ENCODE measurements at places on chromosomes 3 and 15.
A peak's percentile ranks its signal among the peaks of the same experiment; 100 is the strongest.

GRCh38 chr3:25471081-25471768 lies 43.2 kb downstream of the RARB start:
- peaks cover 4% of the 10 kb centered on the region for H3K4me1 ChIP-seq
- H3K4me3 ChIP-seq: no peak overlapping the region
- no peak overlapping the region for H3K27ac ChIP-seq
- DNase-seq: no peak

GRCh38 chr3:126155280-126155640 lies 25.1 kb downstream of the ALDH1L1 start:
- H3K4me1 ChIP-seq: no peaks in the 10 kb centered on the region
- DNase-seq: no peak
- no peak overlapping the region for H3K4me3 ChIP-seq
- H3K27ac ChIP-seq: no peak overlapping the region

DNA sequence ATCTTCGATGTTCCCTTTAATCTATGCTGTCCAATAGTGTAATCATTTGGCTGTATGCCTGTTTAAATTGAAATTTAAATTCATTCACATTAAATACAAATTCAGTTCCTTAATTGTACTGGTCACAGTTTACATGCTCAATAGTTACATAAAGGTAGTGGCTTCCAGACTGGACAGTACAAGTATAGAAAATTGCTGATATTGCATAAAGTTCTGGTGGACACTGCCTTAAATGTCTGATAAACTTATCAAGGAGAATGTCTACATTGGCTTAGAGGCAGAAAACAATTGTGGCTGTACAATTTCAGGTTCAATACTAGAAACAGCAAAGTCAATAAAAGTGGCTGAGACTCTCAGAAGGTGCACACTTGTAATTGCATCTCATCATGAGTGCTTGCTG lies 365.2 kb downstream of the RBMS3 start:
- no peaks in the 10 kb centered on the region for H3K27me3 ChIP-seq
- no peak for DNase-seq
- no peaks in the 10 kb centered on the region for H3K36me3 ChIP-seq
- H3K27ac ChIP-seq: no peak overlapping the region
- no peaks in the 10 kb centered on the region for H3K4me1 ChIP-seq

GRCh38 chr3:194955979-194956696 lies 270.5 kb downstream of the FAM43A start:
- no peak for DNase-seq
- no peak overlapping the region for H3K27ac ChIP-seq
- H3K4me1 ChIP-seq: no peaks in the 10 kb centered on the region
- no peaks in the 10 kb centered on the region for H3K27me3 ChIP-seq
- no peak overlapping the region for H3K4me3 ChIP-seq
- no peaks in the 10 kb centered on the region for H3K36me3 ChIP-seq

DNA sequence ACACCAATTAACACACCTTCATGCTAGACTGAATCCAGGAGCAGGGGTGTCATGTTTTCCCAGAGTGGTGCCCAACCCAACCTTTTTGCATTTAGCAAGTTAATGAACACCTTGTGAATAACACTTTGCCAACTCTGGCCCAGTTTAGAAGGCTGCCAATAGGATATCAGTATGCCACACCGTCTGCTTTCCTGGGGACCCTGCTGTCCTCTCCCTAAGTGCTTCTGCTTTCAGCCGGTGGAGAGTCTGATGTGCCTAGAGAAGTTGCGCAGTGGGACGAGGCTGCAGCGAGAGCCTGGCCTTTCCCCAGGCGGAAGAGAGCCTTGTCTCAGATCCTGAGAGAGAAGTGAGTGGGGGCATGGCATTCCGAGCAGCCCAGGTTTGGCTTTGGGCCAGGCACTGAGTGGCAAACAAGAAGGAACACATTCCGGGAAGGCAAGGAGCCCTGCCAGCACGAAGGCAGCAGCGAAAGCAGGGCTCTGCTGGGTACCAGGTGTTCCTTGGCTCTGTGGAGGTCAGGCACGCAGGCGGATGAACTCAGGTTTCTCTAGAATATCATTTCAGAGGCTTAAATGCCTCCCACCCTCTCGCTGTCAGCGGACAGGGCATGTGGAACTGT lies 36.9 kb downstream of the SENP8 start:
- no peaks in the 10 kb centered on the region for H3K27me3 ChIP-seq
- peak overlapping the region; percentile 84 for H3K27ac ChIP-seq
- no peaks in the 10 kb centered on the region for H3K36me3 ChIP-seq
- peak overlapping the region; percentile 10 for H3K4me3 ChIP-seq

DNA sequence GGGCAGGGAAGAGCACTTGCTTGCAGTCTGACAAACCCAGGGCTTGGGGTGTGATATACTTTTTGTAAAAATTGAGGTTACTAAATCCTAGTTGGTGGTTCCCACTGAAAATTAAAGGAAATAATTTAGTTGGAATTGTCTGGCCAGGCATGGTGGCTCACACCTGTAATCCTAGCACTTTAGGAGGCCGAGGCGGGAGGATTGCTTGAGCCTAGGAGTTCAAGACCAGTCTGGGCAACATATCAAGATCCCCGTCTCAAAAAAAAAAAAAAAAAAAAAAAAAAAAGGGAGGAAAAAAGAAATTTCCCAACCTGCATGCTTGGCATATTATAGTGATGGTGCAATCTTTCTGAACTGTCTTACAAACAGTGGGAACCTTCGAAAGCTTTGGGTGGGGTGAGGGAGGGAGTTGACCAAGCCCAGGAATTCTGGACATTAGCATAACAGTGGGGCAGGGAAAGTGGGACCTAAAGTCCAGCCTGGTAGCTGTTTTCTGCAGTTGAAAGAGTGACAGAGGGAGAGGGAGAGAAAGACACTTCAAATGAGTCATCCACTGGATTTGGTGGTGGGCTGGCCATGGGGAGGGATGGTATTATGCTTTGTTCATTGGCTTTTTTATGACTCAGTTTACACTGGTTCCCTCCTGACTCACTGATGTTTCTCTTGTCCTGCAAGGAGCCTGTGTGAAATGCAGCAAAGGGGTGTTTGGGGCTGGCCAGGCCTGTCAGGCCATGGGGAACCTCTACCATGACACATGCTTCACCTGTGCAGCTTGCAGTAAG lies 41.1 kb downstream of the LIMD1 start:
- H3K27me3 ChIP-seq: no peaks in the 10 kb centered on the region
- peaks cover 26% of the 10 kb centered on the region for H3K36me3 ChIP-seq
- H3K4me1 ChIP-seq: peaks cover 19% of the 10 kb centered on the region
- H3K4me3 ChIP-seq: no peak overlapping the region
- no peak for DNase-seq

DNA sequence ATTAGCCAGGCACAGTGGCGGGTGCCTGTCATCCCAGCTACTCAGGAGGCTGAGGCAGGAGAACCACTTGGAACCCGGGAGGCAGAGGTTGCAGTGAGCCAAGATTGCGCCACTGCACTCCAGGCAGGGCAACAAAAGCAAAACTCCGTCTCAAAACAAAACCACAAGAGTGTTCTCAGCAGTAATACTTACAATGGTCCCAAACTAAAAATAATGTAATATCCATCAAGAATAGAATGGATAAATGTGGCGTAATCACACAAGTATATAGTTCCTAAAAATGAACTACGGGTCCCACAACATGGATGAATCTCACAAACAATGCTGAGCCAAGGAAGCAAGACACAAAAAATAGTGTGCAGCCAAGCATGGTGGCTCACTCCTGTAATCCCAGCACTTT lies 39.2 kb downstream of the STAG1 start:
- H3K4me3 ChIP-seq: no peak overlapping the region
- H3K36me3 ChIP-seq: peaks cover 5% of the 10 kb centered on the region
- peaks cover 3% of the 10 kb centered on the region for H3K4me1 ChIP-seq

DNA sequence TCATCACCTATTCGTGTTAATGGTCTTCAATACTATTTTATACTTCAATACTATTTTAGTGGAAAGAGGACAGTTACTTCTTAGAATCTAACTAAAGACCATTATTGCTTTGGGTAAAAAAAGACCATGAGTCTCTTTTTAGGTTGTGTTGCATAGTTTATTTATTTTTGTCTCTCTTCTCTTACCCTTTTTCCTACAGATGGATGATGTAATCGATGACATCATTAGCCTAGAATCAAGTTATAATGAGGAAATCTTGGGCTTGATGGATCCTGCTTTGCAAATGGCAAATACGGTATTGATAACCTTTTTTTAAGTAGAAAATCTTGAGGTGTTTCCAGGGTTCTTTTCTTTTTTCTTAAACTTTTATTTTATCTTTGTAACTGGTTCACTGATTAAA lies 58.5 kb upstream of the SAMMSON start:
- no peak for DNase-seq
- no peak overlapping the region for H3K27ac ChIP-seq
- H3K36me3 ChIP-seq: no peaks in the 10 kb centered on the region
- H3K4me3 ChIP-seq: no peak overlapping the region
- no peaks in the 10 kb centered on the region for H3K4me1 ChIP-seq
- no peaks in the 10 kb centered on the region for H3K27me3 ChIP-seq

DNA sequence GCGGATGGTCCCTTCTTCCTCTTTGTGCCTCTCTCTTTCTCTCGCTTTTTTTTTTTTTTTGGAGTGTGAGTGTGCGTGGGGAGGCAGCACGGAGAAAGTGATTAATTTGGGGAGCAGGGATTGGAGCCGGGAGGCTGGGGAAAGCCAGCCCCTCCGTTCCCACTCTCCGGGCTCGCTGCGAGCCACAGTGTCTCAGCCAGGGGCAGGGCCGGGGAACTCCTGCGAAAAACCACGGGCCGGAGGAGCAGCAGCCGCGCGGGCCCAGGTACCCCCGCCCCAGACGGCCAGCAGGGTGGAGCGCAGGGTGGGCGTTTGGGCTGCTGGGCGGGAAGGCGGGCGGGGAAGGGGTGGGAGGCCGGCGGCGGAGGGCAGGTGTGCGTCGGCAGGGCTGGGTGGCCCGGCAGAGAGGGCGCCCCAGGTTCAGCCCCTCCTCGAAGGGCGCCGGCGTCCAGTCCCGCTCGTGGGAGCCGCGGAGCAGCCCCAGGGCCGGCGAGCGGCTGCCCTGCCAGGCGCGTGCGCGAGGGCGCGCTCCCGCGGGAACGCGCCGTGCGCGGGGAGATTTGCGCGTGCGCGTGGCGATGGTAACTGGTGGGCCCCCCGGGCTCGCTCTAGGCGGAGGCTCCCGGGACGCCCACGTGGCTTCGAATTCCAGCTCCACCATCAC lies 1.4 kb downstream of the CHL1 start:
- H3K4me1 ChIP-seq: no peaks in the 10 kb centered on the region
- H3K27me3 ChIP-seq: peaks cover 44% of the 10 kb centered on the region
- peak overlapping the region; percentile 14 for H3K4me3 ChIP-seq
- no peak for DNase-seq
- no peak overlapping the region for H3K27ac ChIP-seq
- H3K36me3 ChIP-seq: no peaks in the 10 kb centered on the region

- no peak overlapping the region for H3K27ac ChIP-seq
- DNase-seq: no peak
- H3K4me3 ChIP-seq: no peak overlapping the region
- no peaks in the 10 kb centered on the region for H3K4me1 ChIP-seq
Measured at GRCh38 chr3:44277925-44278324, 36.2 kb downstream of the TOPAZ1 start.

DNA sequence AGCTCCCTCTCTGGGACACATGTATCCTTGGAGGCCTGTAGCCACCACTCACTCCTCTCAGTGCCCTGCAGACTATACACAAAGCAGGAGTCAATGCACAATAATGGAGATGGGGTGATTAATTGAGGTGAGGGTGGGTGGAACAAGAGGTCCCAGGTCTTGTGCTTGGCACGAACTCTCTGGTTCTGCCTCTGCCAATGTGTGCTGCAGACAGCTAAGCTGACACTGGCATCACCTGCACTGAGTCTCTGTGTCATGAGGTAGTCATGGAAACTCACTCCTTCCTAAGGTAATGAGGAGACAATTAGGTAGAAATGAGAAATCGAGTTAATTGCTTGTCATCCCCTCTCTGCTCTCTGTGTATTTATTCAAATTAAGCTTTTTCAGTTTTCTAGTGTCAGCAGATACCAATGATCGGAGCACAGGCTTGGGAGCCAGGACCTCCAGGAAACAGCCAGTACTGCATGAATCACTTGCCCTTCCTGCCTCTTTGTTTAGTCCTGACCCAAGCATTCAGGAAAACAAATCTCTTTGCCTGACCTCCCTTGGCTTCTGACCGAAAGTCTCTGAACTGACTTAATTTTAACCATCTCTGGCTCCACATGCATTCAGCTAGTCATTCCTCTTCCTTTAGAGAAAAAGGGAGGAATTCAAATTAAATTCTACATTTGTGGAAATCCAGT lies 56.7 kb downstream of the DRD3 start:
- H3K36me3 ChIP-seq: no peaks in the 10 kb centered on the region
- no peak overlapping the region for H3K4me3 ChIP-seq
- no peaks in the 10 kb centered on the region for H3K27me3 ChIP-seq
- H3K4me1 ChIP-seq: peaks cover 4% of the 10 kb centered on the region
- no peak for DNase-seq

GRCh38 chr3:49352281-49352680 lies 5.9 kb downstream of the GPX1 start:
- no peak overlapping the region for H3K4me3 ChIP-seq
- H3K4me1 ChIP-seq: peaks cover 28% of the 10 kb centered on the region
- H3K27ac ChIP-seq: peak overlapping the region; percentile 87

- H3K4me1 ChIP-seq: no peaks in the 10 kb centered on the region
- no peak overlapping the region for H3K27ac ChIP-seq
- no peaks in the 10 kb centered on the region for H3K27me3 ChIP-seq
- no peak overlapping the region for H3K4me3 ChIP-seq
Measured at GRCh38 chr3:42635111-42635510, 18.4 kb upstream of the ZBTB47 start.

DNA sequence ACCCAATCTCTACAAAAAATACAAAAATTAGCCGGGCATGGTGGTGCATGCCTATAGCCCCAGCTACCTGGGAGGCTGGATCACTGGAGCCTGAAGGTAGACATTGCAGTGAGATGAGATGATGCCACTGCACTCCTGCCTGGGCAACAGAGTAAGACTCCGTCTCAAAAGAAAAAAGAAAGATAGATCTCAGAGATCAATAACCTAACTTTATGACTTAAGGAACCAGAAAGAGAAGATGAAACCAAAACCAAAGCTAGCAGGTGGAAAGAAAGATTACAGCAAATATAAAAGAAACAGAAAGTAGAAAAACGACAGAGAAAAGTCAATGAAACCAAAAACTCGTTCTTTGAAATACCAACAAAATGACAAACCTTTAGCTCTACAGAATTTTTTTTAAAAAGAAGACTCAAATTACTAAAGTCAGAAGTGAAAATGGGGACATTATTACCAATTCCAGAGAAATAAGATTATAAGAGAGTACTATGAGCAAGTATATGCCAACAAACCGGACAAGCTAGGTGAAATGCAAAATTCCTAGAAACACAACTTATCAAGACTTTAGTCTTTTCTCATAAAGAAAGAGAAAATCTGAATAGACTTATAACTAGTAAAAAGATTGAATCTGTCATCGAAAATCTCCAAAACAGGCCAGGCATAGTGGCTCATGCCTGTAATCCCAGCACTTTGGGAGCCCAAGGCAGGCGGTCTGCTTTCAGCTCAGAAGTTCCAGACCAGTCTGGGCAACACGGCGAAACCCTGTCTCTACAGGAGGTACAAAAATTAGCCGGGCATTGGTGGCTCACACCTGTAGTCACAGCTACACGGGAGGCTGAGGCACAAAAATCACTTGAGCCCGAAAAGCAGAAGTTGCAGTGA lies 35.0 kb downstream of the ACAP2 start:
- no peaks in the 10 kb centered on the region for H3K4me1 ChIP-seq
- no peak overlapping the region for H3K4me3 ChIP-seq
- DNase-seq: no peak

GRCh38 chr3:29889215-29889614 lies 608.3 kb downstream of the RBMS3 start:
- DNase-seq: no peak
- H3K27me3 ChIP-seq: no peaks in the 10 kb centered on the region
- H3K27ac ChIP-seq: no peak overlapping the region
- H3K4me3 ChIP-seq: no peak overlapping the region
- no peaks in the 10 kb centered on the region for H3K4me1 ChIP-seq
- H3K36me3 ChIP-seq: no peaks in the 10 kb centered on the region

Data from RWPE2 (cell line).